Stimulated activated CD4-positive, alpha-beta T cell treated with anti-CD3 and anti-CD28 coated beads, Interleukin-1b, Interleukin-23, amount 100 ng/mL, for 48 hours (primary cell): ENCODE measurements at places on chromosomes 3 and 15.

GRCh38 chr15:48693484-48693883 is 48.0 kb upstream of the FBN1 start:
- no peak for DNase-seq

GRCh38 chr3:113151461-113152031 is 59.8 kb upstream of the BOC start:
- no peak for DNase-seq

GRCh38 chr3:45688194-45688881 is 858 bp upstream of the SACM1L start:
- no peak for DNase-seq

DNA sequence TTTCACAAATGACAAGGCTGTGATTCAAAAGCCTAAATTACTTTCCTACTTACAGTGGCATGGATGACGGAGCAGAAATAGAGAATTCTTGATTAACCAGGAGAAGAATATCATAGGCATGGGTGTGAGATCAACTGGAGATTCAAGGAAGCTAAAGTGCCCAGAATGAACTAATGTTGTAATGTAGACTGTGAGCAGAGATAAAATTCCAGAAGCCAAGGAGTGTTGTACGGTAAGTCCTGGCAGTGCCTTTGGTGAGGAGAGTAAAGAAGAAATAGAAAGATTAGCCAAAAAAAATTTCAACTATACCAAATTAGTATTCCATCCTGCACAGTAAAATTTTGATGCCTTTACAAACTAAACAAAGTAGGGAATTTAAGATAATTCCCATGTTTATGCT is 75.9 kb downstream of the ZBTB20 start:
- no peak for DNase-seq

DNA sequence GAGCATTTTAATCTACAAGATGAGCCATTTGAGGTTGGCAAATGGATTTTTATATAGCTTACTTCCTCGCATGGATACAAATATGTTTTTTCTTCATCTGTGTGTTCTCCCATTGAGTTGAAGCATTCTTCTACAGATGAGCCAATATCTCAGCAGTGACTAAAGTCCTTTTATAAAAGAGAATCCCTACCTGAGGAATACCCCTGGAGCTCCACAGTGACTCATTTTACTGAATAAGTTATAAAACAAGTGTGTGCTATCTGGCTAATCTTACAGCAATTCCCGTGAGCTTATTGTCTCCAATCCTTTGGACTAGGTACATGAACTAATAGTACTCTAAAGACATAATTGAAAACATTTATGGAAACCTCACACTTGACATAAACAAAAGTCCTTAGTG is 354.2 kb upstream of the BCHE start:
- no peak for DNase-seq

DNA sequence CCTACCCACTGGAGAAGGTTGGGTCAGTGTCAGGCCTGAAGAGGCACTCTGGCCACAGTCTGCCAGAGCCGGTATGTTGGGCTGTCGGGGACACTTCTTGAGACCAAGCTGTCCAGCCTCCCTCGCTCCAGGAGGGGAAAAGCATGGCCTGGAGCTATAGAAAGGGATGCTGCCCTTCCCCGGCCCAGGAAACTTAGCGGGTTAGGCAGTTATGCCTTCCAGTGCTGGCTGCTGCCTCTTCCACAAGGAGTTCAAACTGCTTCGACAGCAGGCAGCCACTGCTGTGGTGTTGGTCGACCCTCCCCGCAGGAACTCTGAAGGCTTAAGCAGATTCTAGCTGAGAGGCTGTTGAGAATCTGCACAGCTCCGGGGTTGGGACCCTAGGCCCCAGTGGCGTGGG is 819.4 kb downstream of the DIPK2A start:
- DNase-seq: no peak

- no peak for DNase-seq
Observed at GRCh38 chr15:83855956-83856355, 202.0 kb downstream of the ADAMTSL3 start.

GRCh38 chr3:125107363-125107762 is 51.6 kb upstream of the HEG1 start:
- DNase-seq: no peak

GRCh38 chr3:176861137-176861536 is 336.1 kb downstream of the TBL1XR1 start:
- DNase-seq: no peak

DNA sequence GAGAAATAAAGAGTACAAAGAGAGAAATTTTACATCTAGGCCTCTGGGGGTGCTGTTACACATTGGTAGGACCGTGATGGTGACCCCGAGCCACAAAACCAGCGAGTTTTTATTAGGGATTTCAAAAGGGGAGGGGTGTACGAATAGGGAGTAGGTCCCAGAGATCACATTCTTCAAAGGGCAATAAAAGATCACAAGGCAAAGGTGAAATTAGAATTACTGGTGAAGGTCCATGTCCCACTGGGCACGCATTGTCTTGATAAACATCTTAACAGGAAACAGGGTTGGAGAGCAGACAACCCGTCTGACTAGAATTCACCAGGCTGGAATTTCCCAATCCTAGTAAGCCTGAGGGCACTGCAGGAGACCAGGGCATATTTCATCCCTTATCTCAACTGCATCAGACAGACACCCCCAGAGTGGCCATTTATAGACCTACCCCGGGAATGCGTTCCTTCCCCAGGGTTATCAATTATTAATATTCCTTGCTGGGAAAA is 4.3 kb downstream of the IRAK2 start:
- no peak for DNase-seq
